ENCODE measurements at places on chromosomes 3 and 15.
A peak's percentile ranks its signal among the peaks of the same experiment; 100 is the strongest.

DNA sequence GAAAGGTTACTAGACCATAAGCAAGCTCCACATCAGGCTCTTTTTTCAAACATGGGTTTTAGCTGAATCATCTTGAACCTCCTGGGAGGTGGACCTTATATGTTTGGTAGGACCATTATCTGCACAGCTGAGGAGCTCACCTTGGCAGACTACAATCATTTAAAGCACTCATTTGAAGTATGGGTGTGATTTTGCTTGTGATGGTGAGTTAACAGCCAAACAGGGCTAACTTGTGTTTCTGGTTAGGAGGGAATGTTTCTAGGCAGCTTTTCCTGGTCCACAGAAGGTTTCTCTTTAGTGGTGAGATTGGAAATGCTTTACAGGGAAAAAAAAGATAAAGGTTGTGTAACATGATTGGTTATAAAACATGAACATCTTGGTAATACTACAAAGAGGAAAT is 61.8 kb downstream of the ARHGEF26 start:
- DNase-seq, result no peak

GRCh38 chr15:38226608-38227266 is 25.9 kb upstream of the SPRED1 start:
- peak; percentile 23 for DNase-seq

GRCh38 chr3:65877160-65877559 is 161.6 kb downstream of the MAGI1 start:
- DNase-seq, result no peak

DNA sequence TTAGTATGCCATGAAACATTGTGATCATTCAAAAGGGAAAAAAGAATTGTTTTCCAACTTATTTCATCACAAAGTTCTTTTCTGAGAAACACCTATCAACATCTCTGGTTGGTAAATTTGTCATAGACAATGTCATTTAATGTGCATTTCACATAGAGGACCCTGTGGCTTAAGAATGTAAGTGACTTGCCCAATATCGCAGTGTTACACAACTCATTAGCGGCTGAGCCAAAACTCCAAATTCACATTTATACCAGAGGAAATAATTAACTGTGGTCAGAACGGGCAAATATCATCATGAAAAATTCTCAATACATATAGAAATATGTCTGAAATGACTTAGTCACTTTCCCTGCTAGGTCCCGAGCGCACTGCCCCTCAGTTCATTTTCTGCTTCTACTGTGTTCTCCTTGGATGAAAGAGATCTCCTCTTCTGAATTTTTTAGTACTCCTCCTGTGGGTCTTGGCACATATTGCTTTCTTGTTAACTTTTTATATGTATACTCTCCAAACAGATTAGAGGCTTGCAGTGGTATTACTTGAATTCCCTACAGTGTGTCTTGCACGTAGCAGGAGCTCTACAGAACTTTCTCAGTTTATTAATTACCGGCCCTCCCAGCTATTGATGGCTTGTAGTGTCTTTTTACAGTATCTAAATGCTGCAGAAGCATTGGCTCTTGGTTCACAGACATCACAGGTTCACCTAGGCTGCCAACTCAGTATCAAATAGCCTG is 33.1 kb downstream of the PTX3 start:
- no peak for DNase-seq

GRCh38 chr3:52119099-52119498 is 35.1 kb downstream of the POC1A start:
- no peak for DNase-seq

GRCh38 chr3:158710601-158711000 is 21.7 kb downstream of the RARRES1 start:
- no peak for DNase-seq

DNA sequence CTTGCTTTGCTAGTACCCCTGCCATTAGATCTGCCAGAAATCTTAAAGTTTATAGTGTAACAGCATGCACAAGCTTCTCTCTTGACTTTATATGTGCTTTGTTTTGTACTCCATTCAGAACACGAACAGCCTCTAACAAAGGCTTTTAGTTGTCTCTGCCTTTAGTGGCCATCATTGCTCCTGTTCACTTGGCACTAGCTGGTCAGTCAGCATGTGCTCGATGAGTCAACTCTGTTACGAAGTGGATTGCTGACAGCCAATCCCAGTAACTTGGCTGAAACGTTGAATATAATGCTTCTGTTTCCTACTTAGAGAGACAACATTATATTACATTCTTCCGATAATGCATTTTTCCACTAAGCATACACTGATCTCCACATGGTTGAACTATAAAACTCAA is 349.2 kb downstream of the NAALADL2 start:
- no peak for DNase-seq

DNA sequence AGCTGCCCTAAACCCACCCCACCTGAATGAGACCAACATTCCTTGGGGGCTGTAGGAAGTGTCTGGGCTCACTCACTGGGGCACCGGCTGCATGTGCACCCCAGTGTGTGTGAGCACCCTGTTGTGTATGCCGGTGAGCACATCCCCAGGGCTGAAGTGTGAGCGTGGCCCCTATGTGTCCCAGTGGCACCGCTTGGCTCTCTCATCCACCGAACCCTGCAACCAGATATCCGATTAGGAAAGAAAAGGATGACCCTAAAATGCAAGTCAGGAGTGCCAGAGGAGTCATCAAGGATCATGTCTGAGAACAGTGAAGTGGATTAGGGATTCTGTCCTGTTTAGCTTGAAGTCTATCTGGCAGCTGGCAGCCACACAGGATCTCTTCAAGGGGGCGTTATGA is 84.0 kb upstream of the ALDH1L1 start:
- no peak for DNase-seq

DNA sequence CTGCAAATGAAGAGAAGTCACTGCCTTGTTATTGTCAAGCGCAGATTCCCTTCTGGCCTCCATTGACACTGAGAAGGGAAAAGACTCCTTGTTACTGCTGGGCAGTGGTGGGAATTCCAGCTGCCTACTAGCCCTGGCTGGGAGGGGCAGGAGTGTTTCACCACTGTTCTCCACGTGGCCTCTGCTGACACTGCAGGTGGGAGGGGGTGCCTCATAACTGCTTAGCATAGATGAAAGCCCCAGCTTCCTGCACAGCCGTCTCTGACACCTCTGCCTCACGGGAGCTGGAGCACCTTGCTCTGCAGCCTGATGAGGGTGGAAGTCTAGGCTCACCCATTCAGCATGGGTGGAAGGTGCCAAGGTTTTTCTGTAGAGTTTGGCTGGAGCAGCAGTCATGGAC is 52.1 kb downstream of the TM2D3 start:
- DNase-seq, result no peak

GRCh38 chr3:159751146-159751545 is 237.5 kb upstream of the IL12A start:
- DNase-seq, result no peak

DNA sequence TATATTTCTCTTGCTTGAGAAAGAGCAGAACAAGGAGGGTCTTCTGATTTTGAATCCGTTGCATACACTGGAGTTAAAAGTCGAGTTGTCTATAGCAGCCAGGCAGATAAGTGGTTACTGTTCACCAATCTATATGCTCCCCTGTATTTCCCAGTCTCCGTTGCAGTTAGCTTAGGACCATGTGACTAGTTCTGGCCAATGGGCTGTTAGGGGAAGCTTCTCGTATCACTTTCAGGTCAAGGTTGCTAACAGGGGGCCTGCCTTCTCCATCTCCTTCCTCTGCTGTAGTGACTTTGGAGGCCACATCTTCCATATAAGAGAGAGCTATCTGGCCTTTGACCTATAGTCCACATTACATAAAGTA is 188.5 kb upstream of the KBTBD8 start:
- DNase-seq, result no peak

GRCh38 chr15:73851689-73852088 is 21.7 kb upstream of the TBC1D21 start:
- DNase-seq, result no peak

DNA sequence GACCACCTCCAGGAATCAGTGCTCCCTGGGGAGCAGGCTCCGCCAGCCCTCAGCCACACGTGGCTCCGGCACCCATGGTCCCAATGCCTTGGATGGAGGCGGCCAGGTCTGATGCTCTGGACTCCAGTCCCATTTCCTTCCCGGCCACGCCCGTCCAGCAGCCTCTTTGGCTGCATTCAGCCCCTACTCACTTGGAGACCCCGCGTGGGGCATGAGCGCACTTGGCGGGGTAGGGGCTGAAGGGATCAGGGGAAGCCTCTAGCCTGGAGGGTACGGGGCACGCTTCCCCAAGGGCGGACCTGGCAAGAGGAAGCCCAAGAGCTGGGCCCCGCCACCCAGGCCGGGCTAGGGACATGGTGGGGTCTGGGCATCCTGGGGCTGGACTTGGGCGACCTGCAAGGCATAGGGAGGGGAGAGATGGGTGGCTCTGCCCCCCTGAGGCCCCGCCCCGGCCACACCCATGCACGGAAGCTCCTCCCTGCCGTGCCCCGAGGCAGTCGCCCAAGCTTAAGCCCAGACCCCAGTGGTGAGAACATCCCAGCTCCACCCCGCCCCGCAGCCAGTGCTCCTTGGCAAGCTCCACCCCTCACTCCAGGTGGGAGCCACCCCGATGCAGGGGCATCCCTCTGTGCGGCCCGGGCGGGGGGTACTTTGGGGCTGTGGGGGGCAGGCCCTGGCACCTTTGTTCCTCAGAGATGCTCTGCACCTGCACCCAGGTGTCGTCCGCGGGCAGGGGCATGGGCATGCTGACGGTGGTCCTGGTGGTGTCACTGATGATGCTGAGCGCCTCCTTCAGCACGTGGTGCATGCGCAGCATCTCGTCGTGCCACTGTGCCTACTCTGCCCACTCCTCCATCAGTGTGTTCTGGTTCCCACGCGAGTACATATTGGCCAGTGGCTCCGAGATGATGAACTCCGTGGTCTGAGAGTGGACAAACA is 163.5 kb downstream of the GOLGA6L4 start:
- DNase-seq, result no peak

- DNase-seq, result peak; percentile 55
Measured at GRCh38 chr3:41893977-41894376, 67.9 kb downstream of the ULK4 start.

DNA sequence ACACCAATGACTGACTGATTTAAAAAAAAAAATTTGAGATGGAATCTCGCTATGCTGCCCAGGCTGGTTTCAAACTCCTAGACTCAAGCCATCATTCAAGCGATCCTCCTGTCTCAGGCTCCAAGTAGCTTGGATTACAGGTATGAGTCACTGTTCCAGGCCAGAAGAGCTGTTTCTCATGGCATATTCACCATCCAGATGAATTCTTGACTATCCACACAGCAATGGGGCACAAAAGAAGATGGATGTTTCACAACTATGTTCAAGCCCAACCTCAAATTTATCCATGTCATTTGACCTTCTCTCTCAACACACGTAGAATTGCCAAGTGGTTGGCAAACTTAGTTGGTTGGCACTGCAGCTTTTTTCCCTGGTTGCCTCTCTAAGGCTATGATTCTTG is 40.6 kb downstream of the PRICKLE2 start:
- no peak for DNase-seq

GRCh38 chr3:42908675-42909074 is 2.7 kb downstream of the ZNF662 start:
- DNase-seq, result no peak

- no peak for DNase-seq
Measured at GRCh38 chr3:113138839-113139743, 72.3 kb upstream of the BOC start.

DNA sequence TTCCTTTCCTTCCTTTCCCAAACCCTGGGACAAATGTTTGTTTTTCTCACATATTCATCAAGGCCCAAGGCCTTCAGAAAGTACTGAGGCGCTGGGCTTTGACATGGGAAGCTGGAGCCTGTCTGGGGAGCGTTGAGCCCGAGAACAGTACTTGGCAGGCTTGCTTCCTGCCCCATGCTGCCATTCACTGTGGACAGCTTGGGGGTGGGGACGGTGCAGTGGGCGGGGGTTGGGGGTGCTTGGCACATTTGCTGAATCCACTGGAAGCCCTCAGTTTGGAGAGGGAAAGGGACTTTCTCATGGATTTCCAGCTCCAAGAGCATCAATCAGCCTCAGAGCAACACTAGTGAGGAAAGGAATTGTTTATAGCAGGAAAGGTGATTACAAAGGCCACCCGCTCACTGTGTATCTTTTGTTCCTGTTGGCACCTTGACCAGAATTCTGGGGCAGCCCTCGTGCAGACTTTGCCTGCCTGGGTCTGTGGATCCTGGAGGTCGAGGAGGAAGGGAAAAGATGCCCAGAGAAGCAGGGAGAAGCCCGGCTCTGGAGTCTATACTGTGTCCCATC is 199.8 kb upstream of the RGMA start:
- no peak for DNase-seq

DNA sequence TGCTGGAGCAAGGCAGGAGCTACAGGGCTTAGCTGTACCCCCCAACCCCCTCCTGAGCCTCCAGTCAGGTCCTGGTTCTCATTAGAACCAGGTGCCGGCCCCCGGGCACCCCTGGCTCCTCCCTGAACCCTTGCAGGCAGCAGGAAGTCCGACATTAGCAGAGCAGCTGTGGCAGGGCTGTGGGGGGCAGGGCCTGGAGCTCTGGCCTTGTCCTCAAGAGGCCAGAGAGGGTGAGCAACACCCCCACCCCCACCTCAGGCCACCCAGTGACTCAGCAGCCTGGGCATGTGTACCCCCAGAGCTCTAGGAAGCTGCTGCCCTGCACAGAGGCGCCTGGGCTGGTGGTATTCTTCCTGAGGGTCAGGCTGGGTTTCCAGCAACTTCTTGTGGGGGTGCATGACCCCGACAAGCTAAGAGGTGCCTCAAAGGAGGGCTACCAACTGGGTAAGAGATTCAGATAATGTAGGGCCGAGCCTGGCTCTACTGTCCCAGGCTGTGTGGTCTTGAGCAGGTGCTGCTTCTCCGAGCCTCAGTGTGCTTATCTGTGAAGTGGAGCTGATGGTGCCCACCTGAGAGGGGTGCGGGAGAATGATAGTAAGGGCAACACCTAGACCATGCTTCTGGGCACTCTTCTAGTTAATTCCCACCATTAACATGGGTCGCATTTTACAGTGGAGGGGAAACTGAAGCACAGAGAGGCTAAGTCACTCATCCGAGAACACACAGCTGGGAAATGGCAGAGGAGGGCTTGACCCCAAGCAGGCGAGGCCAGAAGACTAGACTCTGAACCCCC is 16.0 kb downstream of the H1-8 start:
- DNase-seq, result peak; percentile 85

DNA sequence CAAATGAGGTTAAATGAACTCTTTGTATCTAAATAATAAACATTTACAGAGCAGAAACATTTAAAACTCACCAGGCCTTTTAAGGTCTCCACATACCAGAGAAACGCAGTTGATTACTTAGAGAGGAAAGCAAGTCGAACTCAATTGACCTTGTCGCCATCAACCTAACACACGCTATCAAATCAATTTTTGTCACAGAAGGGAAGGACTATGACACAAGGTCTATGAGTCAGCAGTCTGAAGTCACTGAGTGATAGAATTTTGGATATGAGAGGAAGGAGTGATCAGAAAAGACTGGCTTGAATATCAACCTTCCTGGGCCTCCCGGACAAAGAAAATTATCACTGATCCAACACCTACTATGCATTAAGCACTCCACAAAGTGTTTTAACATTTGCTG is 514.4 kb upstream of the ZNF385D start:
- DNase-seq, result no peak

DNA sequence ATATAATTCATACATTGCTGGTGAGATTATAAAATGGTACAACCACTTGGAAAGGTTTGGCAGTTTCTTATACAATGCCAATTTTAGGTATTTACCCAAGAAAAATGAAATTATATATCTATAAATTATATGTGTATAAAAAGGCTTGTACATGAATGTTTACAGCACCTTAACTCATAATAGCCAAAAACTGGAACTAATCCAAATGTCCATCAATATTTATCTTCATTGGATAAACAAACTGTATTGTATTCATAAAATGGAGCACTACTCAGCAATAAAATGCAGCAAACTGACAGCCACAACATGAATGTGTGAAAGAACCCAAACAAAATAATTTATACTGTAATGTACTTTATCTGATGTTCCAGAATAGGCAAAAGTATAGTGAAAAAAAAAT is 33.6 kb upstream of the EIF5A2 start:
- no peak for DNase-seq

GRCh38 chr3:37324850-37325321 is 150.5 kb upstream of the LRRFIP2 start:
- no peak for DNase-seq

Data from SK-N-SH (cell line).